Hematopoietic multipotent progenitor cell treated with erythropoietin and hydrocortisone succinate and interleukin-3 and kit ligand, for 15 days (in vitro differentiated cells): ENCODE measurements at places on chromosomes 11 and 22.

GRCh38 chr11:118916842-118917388 is 8.8 kb downstream of the BCL9L start:
- no peak for DNase-seq

- DNase-seq: no peak
Observed at GRCh38 chr22:32183625-32184024, 21.2 kb downstream of the RFPL2 start.

DNA sequence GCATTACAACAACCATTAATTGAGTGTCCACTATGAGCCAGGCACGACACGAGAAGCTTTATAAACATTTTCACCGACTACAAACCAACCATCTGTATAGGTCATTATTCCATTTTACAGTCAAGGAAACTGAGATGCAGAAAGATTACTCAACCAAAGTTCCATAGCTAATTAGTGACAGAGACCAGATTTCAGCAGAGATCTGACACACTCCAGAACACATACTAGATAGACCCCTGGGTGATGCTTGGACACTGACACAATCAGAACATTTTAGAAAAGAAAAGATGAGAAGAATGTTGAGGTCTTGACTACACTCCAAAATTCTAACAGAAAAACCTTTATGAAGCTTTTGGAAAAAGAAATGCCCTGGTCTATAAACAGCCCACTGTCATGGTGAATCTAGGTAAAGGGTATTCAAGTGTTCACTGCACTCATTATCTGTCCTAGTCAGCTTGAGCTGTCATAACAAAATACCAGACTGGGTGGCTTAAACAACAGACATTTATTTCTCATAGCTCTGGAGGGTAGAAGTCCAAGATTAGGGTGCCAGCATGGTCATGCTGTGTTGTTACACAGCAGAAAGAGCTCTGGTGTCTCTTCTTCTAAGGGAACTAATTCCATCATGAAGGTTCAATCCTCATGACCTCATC is 89.0 kb downstream of the RELT start:
- no peak for DNase-seq

GRCh38 chr11:39664023-39664422 is 1795.4 kb downstream of the LRRC4C start:
- no peak for DNase-seq

DNA sequence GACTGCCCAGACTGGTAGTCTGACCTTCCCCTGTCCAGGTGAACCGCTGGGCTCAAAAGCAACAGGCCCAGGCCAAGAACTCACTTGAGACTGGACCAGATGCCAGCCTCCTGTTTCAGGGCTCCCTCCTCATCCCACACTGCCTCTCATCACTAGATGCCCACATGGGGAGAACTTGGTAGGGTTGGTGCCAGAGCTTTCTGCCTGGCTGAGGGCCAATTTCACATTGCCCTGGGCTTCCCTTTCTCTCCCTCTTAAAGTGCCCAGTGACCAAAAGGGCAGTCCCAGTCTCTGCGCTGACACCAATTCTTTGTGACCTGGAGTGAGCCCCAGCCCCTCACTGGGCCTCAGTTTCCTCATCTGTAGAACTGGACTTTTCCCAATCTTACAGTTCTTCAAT is 41.7 kb downstream of the C11orf58 start:
- no peak for DNase-seq

GRCh38 chr11:93529707-93530467 is 13.3 kb downstream of the SMCO4 start:
- no peak for DNase-seq

GRCh38 chr22:23709107-23709506 is 18.3 kb downstream of the RGL4 start:
- no peak for DNase-seq

- peak; percentile 67 for DNase-seq
Observed at GRCh38 chr11:46309814-46310259, 32.4 kb downstream of the CREB3L1 start.

GRCh38 chr22:38314051-38314932 is 2.9 kb downstream of the CSNK1E start:
- no peak for DNase-seq

- DNase-seq: no peak
Observed at GRCh38 chr22:35657571-35658312, 9.5 kb downstream of the APOL6 start.

DNA sequence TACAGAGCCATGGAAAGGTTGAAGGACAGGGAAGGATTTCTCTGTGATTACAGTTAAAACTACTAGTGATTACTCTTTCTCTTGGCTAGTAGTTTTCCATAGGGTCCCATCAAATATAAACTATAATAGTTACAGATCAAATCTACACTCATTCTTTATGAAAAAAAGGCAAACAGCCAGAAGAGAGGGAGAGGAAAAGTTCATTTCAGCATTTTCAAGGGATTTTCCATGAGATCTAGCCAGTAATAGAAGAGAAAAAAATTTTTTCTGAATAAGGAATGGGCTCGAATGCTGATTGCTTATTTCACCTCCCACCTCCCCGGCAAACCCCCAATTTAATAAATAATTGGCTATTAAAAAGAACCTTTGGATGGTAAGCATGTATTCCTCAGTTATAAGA is 74.8 kb upstream of the BLID start:
- no peak for DNase-seq

- no peak for DNase-seq
Observed at GRCh38 chr11:36214480-36214879, 74.7 kb downstream of the COMMD9 start.

DNA sequence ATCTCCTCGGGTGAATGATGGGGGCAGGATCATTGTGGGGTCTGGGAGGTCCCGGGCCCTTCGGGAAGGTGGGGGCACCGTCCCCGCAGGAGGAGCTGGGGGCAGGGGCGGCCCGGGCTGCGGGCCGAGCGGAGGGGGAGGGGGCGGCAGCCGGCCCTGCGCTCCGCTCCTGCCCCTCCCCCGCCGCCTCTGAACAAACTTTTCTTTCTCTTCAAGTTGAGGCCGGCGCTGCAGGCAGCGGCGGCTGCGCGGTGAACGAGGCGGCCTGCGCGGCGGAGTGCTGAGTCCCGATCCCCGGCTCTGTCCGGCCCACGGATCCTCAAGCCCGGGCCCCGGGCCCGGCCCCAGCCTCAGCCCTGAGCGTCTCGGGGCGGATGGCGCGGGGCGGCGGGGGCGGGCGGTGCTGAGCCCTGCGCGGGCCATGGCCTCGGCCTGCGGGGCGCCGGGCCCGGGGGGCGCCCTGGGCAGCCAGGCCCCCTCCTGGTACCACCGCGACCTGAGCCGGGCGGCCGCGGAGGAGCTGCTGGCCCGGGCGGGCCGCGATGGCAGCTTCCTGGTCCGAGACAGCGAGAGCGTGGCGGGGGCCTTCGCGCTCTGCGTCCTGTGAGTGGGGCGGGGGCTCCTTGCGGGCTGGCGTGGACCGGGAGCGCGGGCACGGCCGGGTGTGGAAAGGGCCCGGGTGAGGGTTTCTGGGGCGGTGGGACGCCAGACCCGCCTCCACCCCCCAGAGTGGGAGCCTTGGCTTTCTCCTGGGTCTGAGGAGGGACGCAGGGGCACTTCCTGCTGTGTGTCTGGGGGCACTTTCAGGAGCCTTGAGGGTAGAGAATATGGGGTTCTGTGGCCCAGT is at the start of gene INPPL1:
Gene INPPL1 (plus strand): TSS at position 204 of the 847 bp plus-strand sequence. CDS start 218 bp downstream, at position 422.
- peak; percentile 23 for DNase-seq

DNA sequence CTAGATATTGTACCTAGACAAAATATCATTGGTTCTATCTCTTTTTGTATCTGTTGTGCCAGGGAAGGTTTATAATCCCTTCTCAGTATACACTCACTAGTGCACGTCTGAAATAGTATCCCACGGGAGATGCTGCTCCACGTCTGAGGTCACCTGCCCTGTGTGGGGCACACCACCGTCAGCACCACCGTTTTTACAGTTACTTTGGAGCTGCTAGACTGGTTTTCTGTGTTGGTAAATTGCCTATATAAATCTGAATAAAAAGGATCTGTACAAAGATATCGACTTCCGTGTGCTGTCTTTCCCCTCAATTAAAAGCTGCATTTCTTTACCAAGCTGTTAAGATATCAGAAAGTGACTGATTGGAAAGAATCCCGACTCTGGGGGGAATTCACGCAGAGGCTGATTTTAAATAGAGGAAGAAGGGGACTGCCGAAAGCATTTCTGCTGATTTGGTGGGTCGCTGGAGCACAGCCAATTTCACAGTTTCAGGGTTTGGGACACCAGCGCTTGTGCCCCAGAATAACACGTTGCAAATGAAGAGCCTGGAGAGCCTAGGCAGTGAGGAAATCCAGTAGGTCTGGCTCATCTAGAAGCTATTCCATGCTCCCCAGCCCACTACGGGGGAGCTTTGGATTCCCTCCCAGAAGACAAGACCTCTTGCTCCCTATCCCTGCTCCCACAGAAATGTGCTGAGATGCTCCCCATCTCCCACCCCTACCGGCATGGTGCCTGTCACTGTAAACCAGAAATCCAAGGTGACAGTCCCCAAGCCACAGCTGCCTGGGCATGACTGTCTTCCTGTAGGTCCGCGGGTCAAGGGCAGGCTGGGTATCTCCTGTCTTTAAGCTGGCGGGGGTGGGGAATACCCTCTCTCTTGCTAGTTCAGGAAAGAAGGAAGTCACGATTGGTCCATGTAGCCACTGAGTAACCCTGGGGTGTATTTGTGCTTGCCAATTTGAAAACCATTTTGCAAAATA is 12.7 kb upstream of the MYO18B start:
- no peak for DNase-seq

DNA sequence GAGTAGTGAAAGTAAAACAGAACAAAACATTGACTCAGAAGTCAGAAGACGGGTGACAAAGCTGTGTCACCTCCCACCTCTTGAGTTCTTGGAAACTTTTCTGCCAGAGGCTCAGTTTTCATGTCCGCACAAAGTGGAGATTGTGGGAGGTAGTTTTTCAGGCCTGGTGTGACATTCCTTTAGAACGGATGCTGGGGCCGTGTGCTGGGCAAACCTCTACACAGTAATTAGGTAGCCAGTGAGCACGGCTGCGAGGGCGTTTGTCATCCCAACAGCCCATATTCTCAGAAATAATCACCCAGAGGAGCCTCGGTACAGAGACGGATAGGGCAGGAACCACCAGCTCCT is 1054.4 kb downstream of the TBC1D22A start:
- no peak for DNase-seq

DNA sequence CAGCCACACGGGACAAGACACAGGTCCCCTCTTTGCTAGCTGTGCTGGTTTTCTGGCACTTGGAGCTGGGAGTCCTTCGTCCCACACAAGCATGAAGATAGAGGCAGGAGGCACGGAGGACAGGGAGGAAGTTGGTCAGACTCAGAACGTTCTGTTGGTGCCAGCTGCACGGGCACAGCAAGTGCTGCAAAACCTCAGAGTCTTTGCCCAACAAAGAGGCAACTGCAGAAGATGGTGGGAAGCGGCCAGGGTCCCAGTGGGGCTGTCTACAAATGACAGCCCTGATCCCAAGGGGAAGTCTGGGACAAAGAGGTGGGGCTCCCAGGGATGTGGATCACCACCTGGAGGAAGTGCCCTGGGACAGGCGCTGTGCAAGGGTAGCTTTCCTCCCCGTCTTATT is 9.4 kb upstream of the OSM start:
- DNase-seq: no peak

- no peak for DNase-seq
Observed at GRCh38 chr22:44860311-44860710, 107.9 kb downstream of the ARHGAP8 start.

GRCh38 chr11:100739666-100740065 is 52.6 kb downstream of the ARHGAP42 start:
- DNase-seq: no peak

- DNase-seq: no peak
Observed at GRCh38 chr11:20249378-20249777, 89.1 kb upstream of the DBX1 start.

DNA sequence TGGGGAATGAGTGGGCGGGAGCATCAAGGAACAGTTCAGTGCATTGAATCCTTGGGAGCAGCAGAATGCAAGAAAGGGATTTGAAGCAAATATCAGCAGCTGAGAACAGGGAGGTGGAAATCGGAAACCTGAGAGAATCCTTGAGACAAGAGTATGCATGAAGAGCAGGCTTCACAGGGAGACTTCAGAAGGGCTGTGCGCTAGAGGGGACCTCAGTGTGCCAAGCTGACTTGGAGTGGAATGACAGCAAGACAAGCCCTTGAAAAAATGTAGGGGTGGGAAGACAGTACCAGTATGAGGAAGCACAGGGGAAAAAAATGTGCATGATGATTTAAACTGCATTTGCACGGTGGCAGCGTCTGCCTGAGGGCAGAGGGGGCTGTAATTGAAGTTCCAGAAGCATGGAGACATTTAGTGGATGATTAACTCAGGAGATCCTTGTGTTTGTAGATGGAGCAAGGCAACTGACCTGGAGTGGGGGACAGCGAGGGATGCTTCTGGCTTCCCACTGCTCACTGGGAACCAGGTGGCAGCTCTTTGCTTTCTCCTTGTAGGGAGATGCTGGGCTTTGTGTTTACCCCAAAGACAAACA is 204.9 kb upstream of the PLET1 start:
- DNase-seq: no peak

- DNase-seq: no peak
Observed at GRCh38 chr11:113591117-113591516, 115.0 kb downstream of the TMPRSS5 start.

GRCh38 chr11:38710262-38710661 is 2112.2 kb upstream of the RAG2 start:
- DNase-seq: no peak

DNA sequence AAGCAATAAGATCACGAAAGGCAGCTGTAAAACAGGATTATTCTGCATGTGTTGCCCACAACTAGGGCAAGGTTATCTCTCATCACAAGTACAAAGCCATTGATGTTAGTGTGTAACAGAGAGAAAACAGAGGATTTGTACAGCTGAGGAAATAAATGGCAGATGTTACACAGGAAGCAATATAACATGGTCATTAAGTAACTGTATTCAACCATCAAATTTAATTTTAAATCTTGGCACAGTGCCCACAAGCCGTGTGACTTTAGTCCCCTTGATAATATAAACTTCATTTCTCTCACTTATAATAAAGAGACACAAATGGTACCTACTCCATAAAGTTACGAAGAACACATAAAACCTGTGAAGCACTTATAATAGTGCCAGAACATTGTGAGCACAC is 17.3 kb downstream of the OR51E2 start:
- DNase-seq: no peak

DNA sequence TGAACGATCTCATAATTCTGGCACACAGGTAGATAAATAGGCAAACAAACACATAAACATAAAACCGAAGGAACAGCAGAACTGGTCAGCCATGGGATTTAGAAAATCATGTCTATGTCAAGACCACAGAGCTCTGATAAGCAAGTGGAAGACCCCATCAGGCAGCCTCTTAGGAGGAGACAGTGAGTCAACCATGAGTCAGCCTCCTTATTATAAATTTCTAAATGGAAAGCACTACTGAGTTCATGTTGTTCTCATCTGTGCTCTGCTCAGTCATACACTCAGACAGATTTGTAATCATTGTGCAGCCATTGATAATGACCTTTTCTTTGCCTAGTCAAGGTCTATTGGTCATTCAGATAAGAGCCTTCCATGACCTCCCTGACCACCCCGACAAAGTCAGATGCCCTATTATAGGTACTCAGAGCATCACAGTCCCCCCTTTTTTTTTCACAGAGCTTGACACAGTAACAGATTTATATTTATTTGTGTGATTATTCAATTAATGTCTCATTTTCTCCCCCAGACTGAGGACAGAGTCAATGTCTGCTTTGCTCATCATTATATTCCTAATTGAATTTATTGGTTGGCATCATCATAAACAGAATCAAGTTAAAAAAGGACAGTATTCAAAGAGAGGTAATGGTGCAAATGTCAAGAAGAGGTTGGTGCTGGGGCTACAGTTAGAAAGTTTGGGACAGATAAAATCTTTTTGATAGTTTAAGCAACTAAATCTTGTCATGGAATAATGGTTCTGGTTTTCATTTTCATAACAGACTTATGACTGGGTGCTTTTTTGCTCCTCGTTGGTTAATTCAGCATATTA is 579.7 kb upstream of the CCDC90B start:
- DNase-seq: no peak
